Vagina (tissue), 2 donors: ENCODE measurements at places on chromosomes 13 and 19.

DNA sequence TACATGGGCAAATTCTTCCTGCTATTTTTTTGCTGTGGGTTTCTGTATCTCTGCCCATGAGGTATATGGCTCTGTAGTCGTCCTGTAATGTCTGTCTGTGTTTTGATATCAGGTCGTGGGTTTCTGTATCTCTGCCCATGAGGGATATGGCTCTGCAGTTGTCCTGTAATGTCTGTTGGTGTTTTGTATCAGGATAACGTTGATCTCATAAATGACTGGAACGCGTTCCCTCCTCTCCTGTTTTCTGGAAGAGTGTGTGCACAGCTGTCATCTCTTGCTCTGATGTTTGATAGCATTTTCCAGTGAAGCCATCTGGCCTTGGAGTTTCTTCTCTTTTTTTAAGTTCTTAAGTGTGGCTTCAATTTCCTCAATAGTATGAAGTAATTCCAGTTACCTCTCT, 57.2 kb downstream of the SOX1 start:
- DNase-seq: no peak

GRCh38 chr19:42683917-42684513, 56.3 kb downstream of the PSG3 start:
- DNase-seq: no peak

GRCh38 chr13:45863709-45864590, 12.4 kb upstream of the SIAH3 start:
- DNase-seq: no peak

GRCh38 chr19:45137179-45137761, 23.5 kb downstream of the NKPD1 start:
- no peak for DNase-seq

- no peak for DNase-seq
These were observed at the start of gene CERS1 for GRCh38 chr19:18895824-18896341. Gene CERS1 (minus strand): TSS chr19:18896158. CDS start chr19:18896072, 86 bp downstream.

GRCh38 chr13:81001828-81002385, 661.0 kb upstream of the SPRY2 start:
- no peak for DNase-seq

DNA sequence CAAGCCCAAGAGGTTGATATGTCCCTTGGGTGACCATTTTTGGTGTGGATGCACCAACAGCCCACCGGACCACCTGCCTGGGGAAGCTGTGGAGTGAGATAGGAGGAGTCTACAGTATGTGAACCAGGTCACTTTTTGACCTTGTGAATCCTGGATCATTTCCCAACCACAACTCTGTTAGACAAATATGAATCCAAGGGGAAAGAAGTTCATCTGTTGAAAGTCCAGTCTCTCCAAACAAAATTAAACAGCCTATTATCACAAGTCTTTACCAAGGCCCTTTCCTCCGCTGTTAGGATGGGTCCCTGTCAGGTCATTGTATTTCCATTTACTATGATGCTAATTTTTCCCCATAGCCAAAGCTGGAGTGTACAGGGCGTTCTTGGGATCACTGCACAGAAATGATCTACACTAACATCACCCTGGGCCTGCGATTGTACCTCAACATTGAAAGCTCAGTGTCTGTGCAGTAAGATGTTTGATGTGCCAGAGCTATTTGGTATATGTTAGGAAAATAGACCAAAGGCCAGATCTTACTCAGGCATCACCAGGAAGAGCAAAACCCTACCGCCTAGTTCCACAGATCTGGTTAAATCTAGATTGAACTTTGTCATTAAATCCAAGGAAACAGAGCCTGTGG, 117.1 kb downstream of the STARD13 start:
- DNase-seq: no peak

DNA sequence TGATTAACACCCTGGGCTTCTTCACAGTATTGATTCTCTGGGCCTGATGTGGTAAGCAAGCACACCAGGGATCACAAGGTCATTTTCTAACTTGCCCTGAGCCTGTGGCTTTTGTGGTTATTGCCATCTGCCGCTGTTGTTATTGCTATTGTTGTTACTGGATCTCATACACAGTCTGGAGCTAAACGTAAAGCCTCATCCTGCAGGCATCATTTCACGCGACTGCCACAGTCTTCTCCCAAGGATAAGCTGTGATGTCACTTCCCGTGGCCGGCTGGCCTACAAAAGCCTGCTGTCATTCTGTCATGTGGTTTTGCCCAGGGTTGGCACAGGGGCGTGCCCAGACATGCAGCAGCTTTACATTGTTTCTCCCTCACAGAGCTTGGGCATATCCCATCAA, 154.0 kb upstream of the GPR12 start:
- DNase-seq: no peak

DNA sequence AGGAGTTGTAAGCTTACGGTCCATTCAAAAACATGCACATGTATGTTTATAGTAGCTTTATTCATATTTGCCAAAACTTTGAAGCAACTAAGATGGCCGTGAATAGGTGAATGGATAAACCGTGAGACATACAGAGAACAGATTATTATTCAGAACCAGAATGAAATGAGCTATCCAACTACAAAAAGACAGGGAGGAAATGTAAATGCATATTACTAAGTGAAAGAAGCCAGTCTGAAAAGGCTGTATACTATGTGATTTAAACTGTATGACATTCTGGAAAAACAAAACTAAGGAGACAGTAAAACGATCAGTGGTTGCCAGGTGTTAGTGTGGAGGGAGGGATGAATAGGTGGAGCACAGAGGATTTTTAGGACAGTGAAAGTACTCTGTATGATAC, 19.9 kb downstream of the NDFIP2 start:
- DNase-seq: no peak
